ENCODE measurements at places on chromosomes 2 and 18.

- DNase-seq = peak; percentile 88
Observed at GRCh38 chr2:112187805-112188596, 49.8 kb downstream of the FBLN7 start.

DNA sequence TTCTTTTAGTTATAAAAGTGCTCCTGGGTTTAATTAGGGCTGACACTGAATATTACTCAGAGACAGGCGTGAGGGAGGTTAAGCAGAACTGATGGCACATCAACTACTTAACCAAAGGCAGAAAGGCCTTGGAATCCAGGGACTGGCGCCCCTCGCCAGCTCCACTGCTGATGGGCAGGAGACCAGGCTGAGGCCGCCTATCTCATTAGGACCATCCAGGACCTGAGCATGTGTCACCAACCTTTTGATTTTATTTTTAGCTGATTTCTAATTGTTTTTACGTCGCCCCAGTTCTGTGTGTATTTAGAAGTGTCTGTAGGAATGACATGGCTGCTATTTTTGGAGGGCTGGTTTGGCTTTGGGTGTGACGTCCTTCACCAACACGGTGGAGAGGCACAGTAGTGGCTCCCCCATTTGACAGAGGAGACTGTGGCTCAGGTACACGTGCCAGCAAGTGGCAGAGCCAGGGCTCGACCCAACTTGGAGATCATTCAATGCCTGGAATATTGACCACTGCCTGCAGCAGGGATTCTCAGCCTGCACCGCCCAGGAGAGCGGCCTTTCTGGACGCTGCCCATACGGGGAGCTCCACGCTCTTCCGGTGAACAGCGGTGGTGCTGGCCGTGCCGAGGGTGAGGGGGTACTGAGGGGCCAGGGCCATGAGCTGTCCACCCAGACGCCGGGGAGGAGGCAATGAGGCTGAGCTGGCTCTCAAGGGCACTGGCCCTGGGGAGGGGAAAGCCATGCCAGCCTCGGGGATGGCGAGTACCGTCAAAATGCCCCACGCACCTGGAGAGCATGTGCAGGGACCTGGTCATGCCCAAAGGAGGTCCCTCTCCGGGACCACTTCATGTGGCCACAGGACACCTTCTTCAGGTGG, 205.7 kb downstream of the ASB1 start:
- no peak for DNase-seq

- DNase-seq = no peak
Observed at GRCh38 chr2:205994344-205994743, 91.6 kb downstream of the INO80D start.

- no peak for DNase-seq
Observed at GRCh38 chr2:190537765-190538164, 3.2 kb upstream of the NEMP2 start.

- DNase-seq = peak; percentile 1
Observed at GRCh38 chr2:128311755-128312341, 6.8 kb downstream of the HS6ST1 start.

- DNase-seq = no peak
Observed at GRCh38 chr2:207164006-207164831, 1.5 kb downstream of the KLF7 start.

- DNase-seq = no peak
Observed at GRCh38 chr2:176704282-176704858, 435.1 kb downstream of the MTX2 start.

GRCh38 chr2:207502577-207503198, 27.1 kb upstream of the CREB1 start:
- DNase-seq = no peak

DNA sequence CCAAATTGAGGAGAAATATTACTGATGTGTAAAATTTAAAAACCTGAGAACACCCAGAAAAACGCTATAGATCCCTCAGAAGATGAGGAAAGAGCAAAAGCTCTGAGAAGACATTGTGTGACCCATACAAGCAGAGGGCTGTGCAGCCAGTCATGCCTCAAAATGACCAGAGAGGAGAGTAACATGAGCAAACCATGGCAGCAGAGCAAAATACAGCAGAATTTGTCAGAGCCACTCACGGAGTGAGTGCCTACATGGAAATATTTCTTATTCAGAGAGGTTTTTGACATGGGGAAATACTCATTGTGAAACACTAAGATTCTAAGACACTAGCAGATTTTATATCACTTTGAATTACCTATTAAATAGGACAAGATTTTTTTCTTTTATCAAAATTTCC, 96.8 kb upstream of the DNAJC10 start:
- no peak for DNase-seq

DNA sequence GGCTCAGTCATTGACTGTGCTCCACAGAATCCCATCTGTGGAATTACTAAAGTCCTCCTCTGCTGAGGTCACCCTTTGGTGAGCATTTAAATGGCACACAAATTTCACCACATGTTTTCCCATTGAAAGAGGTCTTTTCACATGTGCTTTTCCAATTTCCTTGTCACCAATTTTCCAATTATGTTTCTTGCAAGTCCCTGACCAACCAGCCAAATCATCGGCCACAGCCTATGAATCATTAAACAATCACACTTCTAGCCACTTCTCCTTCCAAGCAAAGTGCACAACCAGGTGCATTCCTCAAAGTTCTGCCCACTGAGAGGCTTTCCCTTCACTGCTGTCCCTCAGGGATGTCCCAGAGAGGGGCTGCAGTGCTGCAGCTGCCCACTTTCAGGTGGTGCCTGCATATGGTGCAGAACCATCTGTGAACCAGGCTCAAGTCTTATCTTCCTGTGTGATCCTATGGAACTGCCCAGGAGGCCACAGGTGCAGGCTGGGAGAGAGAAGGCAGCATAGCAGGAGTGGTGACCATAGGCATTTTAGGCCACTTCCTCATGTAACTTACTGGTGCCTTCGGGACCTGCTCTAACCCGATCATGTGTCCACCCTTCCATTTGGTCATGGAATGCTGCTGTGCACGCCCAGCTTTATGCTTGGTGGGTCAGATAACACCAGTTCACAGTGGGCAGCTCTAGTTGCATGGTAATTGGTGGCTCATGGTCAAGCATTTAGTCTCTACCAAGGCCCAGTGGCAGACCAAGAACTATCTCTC, 153.0 kb downstream of the SEPTIN10 start:
- DNase-seq = no peak

DNA sequence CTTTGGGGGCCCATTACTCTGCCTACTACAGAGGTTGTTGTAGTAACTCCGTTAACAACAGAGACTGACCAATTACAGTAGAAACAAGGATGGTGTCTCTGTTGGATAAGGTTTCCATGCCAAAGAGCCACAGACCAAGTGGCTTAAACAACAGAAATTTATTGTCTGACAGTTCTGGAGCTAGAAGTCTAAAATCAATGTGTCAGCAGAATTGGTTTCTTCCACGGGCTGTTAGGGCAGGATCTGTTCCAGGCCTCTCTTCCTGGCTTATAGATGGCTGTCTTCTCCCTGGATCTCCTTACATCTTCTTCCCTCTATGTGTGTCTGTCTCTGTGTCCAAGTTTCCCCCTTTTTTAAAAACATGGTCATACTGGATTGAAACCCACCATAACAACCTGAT, 135.3 kb downstream of the AKAIN1 start:
- DNase-seq = no peak

DNA sequence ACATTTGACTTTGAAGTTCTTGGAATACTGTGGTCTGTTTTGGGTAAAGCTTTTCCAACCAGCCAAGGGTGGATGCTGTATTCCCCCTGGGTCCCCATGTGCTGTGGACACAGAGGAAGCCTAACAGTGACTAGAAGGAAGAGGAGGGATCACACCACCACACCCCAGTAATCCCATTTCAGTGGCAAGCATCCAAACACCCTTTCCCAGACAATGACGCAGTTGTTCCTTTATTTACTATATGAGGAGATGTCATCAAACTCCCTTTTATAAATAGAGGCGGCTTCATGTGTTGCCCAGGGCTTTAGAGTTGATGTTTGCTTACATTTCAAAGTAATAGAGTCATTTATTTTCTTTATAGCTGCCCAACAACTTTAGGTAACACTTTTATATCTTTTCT, 959.4 kb upstream of the GYPC start:
- DNase-seq = no peak

- DNase-seq = no peak
Observed at GRCh38 chr2:216635701-216636550, 2.7 kb downstream of the IGFBP2 start.

DNA sequence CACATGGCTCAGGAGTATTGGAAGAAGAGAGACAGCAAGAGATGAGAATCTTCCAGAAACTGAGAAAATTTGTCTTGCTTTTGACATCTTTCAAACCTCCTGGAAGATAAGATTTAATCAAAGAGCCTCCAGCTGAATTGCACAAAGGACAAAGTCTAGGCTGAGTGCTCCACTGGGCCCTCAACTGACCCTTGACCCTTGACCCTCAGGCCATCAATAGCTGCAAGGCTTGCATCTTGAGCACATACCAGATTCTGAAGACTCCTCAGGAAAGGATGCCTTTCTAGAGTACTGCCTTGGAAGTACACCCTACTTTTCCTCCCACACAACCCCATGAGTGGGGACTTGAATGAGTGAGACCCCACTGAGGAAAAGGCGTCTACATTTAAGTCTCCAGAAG, 1125.5 kb downstream of the BCL11A start:
- DNase-seq = no peak

GRCh38 chr2:223165423-223166214, 113.6 kb downstream of the KCNE4 start:
- no peak for DNase-seq

All from activated CD4-positive, alpha-beta T cell treated with anti-CD3 and anti-CD28 coated beads for 48 hours (primary cell).